NCI-H187 treated with DMSO at 0.1 percent for 48 hours (cell line): ENCODE measurements at places on chromosomes 6 and 20.

DNA sequence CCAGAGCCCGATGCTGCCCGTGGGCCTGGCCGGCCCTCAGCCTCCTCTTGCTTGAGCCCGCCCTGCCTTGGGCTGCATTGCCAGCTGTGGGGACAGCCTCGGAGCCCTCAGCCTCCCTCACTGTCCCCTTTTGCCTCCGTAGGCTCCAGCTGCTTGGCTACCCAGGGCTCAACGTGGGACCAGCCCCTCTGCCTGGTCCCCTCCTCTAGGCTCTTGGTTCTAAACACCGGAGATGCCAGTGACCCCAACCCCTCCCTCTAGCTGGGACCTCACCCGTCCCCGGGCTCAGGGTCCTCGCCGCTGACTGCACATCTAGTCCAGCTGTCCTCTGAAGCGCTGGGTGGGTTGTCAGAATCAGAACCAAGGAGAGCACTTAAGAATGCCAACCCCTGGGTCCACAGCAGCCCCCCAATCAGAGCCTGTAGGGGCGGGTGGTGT is 345.2 kb downstream of the ZFAND3 start:
- DNase-seq = no peak

DNA sequence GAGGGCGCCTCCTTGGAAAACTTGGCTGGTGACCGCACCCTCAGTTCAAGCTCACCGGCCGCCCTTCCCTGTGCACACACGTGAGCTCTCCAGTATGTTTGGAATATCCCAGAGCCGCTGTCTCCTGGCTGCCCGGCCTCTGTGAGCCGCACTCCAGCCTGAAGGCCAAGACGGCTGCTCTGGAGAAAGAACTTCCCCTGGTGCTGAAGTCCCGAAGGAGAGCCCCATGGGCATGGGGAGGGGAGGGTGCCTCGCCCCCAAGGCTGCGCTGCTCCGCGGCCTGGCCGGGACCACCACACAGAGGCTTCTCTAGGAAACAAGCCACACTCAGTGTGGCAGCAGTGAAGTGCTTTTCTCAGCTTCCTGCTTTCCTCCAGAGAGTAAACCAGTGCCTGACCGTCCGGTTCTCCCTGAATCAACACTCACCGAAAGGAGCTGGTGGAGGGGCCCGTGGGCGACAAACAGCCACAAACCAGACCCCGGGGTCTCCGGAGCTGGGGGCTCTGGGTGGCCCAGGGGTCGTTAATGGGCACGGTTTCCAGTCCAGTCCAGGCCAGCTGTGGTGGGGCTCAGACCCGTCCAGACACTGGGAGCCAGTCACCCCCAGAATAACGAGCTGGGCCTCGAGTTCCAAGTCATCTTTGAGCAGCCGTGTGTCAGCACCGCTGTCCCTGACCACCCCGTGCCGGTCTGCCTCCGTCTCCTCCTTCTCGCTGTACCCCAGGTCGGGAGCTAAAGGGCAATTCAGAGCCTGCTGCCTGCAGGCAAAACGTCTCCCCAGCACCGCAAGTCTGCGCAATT is 87.4 kb upstream of the BHLHE23 start:
- DNase-seq = no peak

GRCh38 chr20:61856626-61857413 is 208.9 kb downstream of the TAF4 start:
- no peak for DNase-seq

- DNase-seq = no peak
Measured at GRCh38 chr6:34688956-34689355, 7.6 kb downstream of the ILRUN start.

- DNase-seq = no peak
Measured at GRCh38 chr6:32635526-32636123, 1.6 kb upstream of the HLA-DQA1 start.

GRCh38 chr6:90271831-90272230 is 24.8 kb downstream of the BACH2 start:
- DNase-seq = no peak

DNA sequence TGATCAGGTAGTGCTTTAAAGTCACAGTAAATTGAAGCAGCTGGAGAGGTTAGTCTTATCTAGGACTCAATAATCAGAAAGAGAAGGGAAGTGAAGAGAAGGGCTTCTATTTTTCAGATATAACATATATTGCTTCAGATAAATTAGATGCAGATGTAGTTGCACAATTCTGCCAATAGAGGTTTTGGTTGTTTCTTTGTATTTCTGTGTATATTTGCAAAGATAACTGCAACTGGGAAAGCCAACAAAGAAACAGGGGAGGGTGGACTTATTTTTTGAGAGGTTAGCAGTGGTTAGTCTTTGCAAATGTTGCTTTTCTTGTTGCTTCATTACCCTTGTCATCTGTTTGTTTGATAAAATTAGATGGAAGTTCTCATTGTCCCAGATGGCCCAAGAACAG is 106.6 kb downstream of the ADGRG6 start:
- DNase-seq = no peak

DNA sequence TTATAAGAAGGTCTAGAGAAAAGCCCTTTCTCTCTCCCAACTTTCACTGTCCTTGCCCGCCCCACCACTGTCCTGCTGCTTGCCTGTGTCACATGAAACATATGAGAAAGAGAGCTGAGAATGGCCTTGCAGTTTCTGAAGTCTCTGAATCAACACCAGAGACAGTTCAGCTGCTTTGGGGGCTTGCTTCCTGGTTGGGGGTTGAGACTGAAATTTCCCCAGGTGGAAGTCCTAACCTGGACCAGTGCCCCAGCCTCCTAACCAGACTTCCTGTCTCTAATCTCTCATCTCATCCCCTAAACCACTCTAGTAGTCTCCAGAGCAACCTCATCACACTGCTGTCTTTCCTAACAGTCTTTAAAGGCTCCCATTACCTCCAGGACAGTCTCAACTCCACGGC is 10.7 kb downstream of the TRAM2 start:
- DNase-seq = no peak

GRCh38 chr6:167776906-167777627 is 49.6 kb upstream of the AFDN start:
- no peak for DNase-seq

- DNase-seq = no peak
Measured at GRCh38 chr20:58069207-58069606, 159.2 kb downstream of the ANKRD60 start.

DNA sequence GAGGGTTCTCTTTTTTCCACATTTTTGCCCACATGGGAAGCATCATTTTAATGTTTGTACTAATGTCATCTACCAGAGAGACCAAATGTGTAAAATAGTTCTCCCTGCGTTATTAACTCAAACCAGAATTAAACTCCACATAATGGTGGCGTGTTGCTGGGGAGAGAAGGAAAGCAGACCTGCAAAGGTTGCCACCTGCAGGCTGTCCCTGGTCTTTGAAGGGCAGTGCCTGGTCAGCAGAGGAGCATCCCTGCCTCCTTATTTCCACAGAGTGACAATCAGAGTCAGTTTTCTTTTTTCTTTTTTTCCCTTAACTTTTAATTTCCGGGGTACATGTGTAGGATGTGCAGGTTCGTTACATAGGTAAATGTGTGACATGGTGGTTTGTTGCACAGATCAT is 214.5 kb downstream of the TBX18 start:
- no peak for DNase-seq

DNA sequence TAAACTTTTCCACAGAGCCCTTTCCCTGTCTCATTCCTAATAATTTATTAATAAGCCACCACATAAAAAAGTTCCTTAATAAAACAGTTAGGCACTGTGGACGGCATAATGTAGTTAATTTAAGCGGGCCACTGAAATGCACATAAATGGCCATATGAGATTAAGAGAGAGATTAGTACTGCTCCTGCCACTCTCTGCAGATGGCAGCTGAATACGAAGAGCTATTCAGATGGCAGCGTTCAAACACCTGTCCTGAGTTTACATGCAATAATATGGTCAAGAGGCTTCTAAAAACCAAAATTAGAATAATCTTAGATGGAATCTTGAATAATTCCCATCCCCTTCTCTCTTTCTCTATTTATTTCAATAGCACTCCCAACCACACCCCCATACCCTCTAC is 461.8 kb downstream of the PKHD1 start:
- DNase-seq = no peak

DNA sequence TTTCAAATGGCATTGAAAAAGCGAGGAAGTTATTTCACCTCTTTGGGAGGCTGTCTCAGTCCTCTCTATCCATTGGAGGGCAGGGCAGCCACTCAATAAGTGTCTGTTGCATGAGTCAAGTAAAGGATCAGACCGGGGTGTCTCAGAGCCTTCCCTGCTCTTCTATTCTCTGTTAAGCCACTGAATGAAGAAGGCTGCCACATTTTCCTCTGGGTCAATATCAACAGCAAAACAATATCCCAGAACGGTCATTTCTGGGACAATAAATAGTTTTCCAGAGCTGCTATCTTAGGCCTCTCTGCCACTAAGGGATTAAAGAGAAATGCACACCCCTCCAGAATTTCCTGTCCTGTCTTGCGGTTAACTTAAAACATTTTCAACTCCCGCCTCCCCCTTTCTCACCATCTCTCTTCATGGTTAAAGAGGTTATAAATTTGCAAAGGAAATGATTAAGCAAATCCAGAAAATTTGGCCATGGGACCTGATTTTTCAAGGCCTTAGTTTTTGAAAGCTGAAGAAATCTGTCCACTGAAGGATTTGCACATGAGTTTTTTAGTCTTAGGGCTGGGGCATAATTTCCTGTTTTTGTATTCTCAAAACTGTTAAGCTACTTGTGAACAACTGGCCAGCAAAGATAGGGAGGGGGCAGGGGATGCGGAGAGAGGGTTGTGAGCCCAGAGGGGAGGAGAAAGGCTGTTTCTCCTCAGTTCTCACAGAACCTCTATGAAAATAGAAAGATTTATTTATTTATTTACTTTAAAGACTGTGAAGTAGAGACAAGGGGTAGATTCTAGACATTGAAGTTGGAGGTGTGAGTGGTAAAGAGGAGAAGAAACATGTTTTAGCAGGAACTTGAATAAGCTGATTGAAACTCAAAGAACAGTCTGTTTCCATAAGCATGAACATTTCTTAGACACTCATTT is 135.7 kb downstream of the BCAS1 start:
- no peak for DNase-seq

- no peak for DNase-seq
Measured at GRCh38 chr6:111242452-111242851, 155.1 kb downstream of the SLC16A10 start.

DNA sequence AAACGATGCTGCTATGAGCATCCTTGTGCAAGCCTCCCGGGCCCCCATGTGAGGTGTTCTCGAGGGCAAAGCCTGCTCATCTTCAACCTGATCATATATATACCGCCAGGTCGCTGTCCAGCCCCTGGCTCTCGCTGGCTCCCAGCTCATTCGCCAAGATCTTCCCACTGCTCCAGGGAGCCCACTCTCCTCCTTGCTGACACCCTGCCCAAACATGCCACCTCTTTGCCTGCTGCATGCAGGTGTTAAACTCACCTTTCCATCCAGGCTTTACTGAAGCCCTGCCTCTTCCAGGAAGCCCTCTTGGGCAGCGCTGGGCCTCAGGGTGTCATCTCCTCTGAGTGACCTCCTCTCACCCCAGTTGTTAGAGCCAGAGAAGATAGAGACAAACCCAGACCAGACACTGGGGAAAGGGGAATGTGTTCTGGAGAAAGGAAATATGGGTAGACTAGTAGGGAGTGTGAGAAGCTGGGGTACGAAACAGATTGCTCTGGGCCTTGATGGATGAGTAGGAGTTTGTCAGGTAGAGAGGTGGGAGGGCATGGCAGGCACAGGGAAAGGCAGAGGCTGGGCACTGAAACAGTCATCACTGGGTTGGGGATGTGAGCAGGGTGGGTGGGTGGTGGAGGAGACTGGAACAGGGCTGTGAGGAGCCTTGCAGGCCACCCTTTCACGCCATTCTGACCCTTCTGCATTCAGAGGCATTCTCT is 1.2 kb upstream of the DLGAP4 start:
- no peak for DNase-seq

- DNase-seq = no peak
Measured at GRCh38 chr6:51282026-51282425, 463.4 kb downstream of the TFAP2B start.

- no peak for DNase-seq
Measured at GRCh38 chr6:165800337-165800736, 137.3 kb upstream of the PDE10A start.

DNA sequence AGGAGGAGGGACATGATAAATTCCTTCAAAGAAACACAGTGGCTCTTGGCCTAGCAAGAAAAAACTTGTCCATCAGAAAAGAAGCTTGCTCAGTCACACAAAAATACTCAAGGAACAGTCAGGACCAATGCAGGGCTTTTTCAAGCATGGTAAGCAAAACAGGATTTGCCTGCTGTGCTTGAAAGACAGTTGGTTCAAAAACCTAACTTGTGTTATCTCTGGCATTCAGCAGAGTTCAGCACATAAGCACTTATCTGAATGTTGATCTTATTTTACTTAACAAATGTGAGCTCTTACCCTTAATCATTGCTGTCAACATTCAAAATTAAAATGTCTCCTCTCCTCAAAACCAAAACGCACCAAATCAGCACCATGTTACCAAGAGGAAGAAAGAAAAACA is 38.3 kb downstream of the ATG5 start:
- DNase-seq = no peak

DNA sequence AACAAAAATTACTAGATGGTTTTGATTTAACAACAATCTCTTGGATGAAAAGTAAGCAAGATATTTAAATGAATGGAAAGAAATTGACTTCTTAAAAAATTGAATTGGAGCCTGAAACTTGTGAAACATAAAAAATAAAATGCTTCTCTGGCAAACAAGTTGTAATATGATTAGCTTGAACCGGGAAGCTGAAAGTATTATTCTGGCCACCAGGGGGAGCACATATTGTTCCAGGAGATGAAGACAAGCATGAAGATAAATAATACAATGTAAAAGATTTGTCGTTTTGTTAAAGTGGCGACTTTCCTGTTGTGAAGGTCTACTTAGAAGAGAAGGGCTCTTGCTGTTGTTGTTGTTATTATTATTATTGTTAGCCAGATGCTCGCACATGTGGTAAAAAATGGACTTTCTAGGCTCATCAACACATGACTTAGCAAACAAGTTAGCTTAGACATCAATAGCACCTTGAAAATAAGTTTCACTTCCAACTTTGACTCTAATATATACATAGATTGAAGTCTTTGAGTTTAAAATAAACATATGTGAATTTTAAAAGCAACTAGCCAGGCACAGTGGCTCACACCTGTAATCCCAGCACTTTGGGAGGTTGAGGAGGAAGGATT is 14.2 kb downstream of the PAX1 start:
- DNase-seq = no peak

- DNase-seq = no peak
Measured at GRCh38 chr20:44527716-44528199, 5.9 kb upstream of the SERINC3 start.

- no peak for DNase-seq
Measured at GRCh38 chr6:43953794-43954310, 173.4 kb downstream of the MRPL14 start.

- no peak for DNase-seq
Measured at GRCh38 chr6:68640491-68640835, 5.4 kb downstream of the ADGRB3 start.

GRCh38 chr6:158109748-158110147 is 58.3 kb downstream of the SERAC1 start:
- DNase-seq = no peak

GRCh38 chr20:38893565-38894090 is 32.6 kb upstream of the FAM83D start:
- DNase-seq = no peak

DNA sequence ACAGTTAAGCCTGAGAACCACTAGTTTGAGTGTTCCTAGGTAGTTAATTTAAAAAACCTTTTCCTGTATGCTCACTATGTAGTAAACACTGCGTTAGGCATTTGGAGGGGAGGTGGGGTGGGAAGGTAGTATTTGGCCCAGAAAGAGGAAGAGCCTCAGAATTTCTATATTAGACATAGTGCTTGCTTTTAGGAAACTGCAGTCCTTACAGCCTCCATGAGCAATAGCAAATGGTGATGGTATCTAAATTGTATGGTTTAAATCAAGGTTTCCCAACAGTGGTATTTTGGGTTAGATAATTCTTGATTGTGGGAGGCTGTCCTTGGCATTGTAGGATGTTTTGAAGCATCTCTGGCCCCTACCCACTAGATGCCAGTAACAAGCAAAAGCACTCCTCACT is 61.5 kb upstream of the RIPOR2 start:
- no peak for DNase-seq
